ENCODE measurements at places on chromosomes 12 and 14.

DNA sequence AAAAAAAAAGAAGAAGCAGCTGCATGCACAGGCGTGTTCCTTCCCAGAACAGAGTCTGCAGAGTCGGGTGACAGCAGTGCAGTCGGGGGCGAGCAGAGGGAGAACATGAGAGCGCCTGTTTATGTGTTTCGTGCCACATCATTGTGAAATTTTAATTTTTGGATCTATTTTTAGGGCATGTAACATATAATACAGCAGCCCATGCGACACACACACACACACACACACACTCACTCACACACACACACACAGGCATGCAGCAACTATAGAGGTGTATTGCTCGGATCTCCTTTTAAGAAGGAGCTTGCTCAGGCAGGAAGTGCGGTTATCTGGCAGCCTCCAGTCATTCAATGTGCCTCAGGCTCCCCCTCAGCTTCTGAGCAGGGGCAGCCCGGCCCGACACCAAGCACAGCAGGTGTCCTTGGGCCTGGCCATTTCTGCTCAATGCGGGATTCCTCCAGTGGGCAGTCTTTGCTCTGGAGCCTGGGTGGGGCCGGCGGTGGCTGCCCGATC is 71.8 kb downstream of the ZNF664 start:
- DNase-seq: no peak

- no peak for DNase-seq
These were observed 466.6 kb downstream of the EGLN3 start for GRCh38 chr14:33484264-33484663.

DNA sequence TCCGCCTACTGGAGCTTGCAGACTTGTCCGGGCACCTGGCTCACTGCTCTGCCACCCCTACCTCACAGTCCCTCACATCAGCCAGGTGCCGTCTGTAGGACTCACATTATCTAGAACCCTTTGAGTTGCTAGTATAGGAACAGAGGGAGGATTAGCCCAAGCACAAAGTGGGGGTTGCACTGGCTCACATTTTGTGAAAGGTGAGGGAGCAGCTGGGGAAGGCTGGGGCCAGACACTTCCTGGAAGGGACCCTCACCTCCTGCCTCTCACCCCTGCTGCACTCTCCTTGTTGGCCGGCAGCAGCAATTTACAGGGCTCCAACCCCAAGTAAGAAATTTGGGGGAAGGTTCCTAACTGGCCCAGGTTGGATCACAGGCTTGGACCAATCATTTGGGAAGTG is 1031.6 kb downstream of the BCL11B start:
- no peak for DNase-seq

DNA sequence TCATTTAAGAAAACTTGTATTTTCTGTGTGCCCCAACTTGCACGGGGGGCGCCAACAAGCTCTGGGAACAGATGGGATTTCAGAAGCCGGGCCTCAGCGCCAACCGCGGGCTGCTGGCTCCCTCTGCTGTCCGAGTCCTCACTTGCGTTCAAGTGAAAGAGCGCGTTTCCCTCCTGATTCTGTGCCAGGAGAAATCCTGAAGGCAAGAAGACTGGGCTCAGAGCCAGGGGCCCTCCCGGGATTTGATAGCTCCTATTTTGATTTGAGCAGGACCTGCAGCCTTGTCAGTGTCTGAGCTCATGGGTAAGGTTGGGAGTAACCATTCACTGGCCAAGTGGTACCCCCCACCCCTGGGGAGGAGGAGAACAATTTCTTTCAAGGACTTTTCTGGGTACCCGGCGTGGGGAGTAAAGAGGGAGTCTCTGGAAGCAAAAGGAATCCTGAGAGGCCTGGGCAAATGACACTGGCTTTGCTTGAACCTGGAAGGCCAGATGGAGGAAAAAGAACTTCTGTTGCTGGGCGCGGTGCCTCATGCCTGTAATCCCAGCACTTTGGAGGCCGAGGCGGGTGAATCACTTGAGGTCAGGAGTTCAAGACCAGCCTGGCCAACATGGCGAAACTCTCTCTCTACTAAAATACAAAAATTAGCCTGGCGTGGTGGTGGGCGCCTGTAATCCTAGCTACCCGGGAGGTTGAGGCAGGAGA is 179.0 kb upstream of the RGS6 start:
- DNase-seq: peak; percentile 73

DNA sequence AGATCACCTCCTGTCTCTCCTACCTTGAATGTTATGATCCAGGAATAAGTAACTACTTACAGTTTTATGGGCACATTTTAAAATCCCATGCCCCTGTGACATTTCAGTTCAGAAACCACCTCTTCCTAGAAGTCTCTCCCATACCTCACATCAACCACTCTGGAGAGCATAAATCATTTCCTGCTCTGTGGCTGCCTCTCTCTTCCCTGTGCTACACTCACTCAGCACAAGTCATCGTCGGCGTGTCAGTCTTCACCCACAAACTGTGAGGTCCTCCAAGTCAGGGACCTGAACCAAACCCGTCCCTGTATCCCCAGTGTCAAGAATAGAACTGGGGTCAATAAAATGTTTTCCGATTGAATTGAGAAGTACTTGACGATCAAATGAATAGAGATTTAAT is 863.3 kb downstream of the BCL11B start:
- no peak for DNase-seq

All from NCI-H2081 treated with DMSO at 0.1 percent for 48 hours (cell line).